ENCODE measurements at places on chromosomes 11 and 22. TPM values are rescaled to one million over a fixed set of nuclear protein-coding genes. Genes with fewer than 3 reads are reported as not detected.

MIOX gene
- polyA plus RNA-seq, result 3.0 TPM

ALX4 gene
- polyA plus RNA-seq, result 0.20 TPM

C22orf42 gene
- polyA plus RNA-seq, result not detected

IRAG1 gene
- 9.2 TPM for polyA plus RNA-seq

MACROD1 gene
- 19.5 TPM for polyA plus RNA-seq

ZBTB16 gene
- 1.7 TPM for polyA plus RNA-seq

TOLLIP gene
- 35.9 TPM for polyA plus RNA-seq

PANX3 gene
- polyA plus RNA-seq, result not detected

ACTN3 gene
- polyA plus RNA-seq, result 0.56 TPM

PGA3 gene
- polyA plus RNA-seq, result 0.14 TPM

SCGB2A2 gene
- not detected for polyA plus RNA-seq

Data from renal cortex interstitium (tissue), 15 donors.